Kidney epithelial cell (primary cell): ENCODE measurements at places on chromosomes 2 and 18. TPM values are rescaled to one million over a fixed set of nuclear protein-coding genes. Genes with fewer than 3 reads are reported as not detected.

DNA sequence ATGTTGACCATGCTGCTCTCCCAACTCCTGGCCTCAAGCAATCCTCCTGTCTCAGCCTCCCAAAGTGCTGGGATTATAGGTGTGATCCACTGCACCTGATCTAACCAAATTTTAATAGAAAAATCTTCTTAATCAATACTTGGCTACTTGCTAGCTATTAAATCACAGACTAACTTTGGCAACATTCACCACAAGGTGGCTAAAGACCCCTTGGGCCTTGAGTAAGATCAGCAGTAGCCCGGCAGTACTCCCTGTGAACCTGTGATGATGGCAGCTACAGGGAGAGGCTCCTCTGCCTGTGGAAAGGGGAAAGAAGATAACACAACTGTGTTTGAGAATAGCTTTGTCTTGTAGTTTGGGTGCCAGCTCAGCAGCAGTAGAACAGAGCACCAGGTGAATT lies 102.9 kb downstream of the SLC39A10 start:
- DNase-seq = no peak

GRCh38 chr18:73023975-73024374 lies 156.2 kb upstream of the NETO1 start:
- no peak for DNase-seq

DNA sequence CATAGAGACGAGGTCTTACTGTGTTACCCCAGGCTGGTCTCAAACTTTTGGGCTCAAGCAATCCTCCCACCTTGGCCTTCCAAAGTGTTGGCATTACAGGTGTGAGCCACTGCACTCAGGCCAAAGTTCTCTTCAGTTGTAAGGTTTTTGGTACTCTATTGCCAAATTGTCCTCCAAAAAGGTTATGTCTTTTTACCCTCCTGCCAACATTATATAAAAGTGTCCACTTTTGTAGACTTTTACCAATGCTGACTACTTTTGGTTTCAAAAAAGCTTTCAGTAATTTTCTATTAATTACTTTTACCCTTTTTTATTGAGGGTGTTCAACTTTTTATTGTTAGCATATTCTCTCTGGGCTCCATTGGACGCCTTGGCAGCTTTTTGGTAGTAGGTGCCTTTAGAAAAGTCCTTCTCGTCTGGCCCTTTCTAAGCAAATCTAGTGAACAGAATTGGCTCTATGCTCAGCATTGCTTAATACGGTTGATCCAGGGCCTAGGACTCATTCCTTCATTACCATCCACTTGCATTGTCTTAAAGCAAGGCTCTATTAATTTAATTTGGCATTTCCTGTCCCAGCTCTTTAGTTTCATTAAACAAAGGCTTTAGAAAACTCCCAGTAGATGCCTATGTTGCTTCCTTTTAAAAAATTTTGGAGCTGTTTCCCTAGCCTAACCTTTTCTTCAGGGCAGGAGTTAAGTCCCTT lies 16.7 kb upstream of the IL1A start:
- DNase-seq = no peak

DNA sequence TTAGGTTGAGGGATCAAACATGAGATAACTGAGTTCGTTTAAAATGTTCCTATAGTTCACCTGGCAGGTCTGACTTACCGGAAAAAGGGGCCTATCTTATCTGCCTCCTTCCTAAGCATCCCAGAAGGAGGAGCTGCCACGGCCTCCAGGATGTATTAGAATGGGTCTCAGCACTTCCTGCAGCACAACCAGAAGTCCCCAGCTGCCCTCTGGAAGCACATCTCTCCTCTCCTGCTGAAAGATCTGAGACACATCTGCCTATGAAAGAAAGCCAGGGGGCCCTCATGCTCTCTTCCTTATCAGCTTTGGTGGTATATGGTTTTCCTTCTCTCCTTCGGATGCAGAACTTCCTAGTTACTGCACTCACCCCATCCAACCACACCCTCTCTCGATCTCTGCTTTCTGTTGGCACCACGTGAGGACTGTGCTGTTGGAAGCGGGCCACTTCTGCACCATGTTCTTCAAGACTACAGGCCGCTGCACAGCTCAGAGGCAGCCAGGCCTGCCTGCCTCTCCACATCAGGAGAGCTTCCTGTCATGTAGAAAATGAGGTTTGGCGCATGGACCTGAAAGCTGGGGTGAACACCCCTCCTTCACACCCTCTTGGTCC lies 6.5 kb downstream of the IGFBP5 start:
- DNase-seq = no peak

DNA sequence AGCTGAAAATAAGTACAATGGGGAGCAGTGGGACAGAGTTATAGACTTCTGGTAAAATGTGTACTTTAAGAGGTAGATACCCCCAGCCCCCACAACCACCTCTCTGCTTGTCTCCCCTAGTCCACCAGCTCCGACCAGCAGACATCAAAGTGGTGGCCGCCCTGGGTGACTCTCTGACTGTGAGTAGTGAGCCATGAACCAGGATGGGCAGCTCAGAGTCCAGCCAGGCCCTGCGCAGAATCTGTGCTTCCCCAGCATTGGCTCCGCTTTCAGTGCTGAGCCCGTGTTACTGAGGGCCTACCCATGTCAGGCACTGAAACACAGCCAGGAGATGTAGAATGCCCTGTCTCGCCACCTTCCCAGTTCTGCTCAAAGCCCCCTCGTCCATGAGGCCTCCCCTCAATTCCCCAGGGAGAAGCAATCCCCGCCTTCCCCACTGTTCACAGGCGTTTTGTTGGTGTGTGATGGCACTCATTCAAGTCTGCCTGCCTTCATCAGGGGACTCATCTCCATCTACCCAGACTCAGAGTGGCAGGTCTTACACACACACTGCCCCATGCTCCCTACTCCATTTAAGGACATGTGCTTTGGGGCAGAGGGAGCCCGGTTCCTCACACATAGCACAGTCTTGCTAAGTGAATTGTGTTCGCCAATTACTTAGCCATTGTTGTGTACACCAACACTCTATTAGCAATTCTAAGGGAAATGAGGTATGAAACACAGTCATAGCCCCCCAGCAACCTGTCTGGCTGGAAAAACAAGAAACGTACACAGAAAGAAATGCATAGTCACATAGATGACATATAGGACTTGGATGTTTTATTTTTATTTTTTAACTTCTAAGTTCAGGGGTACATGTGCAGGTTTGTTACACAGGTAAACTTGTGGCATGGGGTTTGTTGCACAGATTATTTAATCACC lies 122.6 kb downstream of the PLB1 start:
- no peak for DNase-seq

DNA sequence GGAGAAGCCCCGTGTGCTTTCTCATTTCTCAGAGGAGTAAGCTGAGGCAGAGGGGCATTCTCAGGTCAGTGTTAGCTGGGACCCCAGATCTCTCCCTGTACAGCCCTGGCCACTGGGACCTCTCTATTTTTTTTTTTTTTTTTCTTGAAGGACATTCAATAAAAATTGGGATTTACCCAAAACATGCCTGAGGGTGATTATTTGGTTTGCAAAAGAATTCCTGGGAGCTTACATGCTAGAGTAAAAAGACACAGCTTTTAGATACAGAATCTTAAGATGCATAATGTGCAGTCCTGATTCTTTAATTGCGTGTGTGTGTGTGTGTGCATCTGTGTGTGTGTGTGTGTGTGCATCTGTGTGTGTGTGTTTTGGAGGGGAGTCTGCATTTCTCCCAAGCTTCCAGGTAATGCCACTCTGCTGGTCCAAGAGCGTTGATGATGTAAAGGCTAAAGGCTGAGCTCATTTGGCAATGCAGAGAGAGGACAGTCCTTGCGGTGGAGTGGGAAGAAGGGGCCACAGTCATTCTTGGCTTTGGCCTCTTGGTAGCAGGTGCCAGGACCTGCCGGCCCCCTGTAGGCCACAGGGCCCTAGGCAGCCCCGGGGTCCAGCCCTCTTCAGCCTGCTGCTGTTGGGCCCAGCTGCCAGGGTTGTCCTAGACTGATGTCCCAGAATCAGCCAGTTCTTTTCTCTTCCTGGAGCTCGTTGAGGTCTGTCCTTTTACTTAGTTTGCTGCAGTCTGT lies 74.1 kb upstream of the MCFD2 start:
- DNase-seq = no peak

DNA sequence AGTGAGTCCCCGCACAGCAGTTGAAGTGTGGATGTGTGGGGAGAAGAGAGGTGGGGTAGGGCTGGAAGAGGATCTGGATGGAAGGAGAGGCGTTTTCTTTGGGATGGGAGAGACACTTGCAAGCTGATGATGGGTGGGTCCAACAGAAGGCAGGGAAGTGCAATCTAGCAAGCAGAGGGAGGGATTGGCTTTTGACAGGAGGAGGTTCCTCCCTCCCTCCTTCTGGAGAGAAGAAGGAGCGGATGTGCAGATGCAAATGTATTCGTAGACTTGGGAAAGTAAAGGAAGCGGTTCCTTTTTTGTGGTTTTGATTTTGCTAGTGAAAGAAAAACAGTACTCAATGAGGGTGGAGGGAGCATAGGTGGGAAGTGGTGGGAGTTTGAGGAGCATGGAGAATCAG lies 48.9 kb downstream of the LAMA3 start:
- no peak for DNase-seq

GRCh38 chr18:55414475-55414874 lies 173.5 kb downstream of the TCF4 start:
- DNase-seq = no peak

DNA sequence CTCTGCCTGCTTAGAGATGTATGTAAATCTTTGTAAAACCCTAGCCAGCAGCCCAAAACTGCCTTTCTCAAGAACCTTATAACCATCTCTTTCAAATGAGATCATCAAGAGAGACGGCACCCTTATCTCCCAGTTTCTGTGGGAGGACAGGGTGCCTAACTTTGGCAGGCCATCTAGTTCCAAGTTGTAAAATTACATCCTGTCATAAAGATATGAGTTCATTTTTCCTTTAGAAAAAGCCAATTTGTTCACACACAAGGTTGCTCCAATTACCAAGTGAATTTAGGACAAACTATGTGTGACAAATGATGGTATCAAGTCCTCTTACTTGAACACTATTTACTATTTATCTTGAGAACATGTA lies 65.3 kb downstream of the MEMO1 start:
- DNase-seq = no peak

DNA sequence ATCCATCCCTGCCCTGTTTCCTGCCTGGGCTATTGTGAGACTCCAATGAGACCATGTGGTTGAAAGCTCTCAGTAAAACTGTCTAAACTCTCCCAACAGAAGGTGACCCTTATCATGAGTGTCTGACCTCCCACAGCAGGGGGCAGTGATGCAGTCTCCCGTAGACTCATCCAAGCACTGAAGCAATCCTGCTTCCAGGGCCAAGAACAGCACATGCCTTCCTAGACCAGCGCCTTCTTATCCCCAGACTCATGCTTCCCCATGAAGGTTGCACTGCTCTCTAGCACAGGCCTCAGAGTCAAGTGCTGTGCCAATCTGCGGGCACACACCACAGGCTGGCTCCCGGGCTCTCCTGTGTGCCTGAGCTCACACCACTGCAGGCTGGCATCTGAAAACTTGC lies 112.3 kb downstream of the TNS1 start:
- no peak for DNase-seq

DNA sequence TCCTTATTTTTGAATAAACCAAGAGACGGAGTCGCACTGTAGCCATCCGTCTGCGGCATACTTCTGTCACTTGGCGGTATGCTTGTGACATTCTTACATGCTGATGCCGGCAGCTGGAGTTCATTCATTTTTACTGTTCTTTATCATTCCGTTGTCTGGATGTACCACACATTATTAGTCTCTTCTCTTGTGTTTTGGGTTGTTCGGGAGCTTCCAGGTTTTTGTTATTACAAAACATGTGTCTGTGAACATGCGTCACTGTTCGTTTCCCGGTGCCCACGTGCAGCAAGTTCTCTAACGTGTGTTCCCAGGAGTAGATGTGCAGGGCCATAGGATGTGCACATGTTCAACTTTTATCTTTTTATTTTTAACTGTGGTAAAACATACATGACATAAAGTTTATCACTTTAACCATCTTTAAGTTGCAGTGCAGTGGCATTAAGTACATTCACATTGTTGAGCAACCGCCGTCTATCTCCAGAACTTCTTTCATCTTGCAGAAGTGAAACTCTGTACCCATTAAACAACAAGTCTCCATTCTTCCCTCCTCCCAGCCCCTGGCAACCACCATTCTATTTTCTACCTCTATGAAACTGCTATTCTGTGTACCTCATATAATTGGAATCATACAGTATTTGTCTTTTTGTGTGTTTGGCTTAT lies 40.1 kb downstream of the MTCL1 start:
- no peak for DNase-seq

DNA sequence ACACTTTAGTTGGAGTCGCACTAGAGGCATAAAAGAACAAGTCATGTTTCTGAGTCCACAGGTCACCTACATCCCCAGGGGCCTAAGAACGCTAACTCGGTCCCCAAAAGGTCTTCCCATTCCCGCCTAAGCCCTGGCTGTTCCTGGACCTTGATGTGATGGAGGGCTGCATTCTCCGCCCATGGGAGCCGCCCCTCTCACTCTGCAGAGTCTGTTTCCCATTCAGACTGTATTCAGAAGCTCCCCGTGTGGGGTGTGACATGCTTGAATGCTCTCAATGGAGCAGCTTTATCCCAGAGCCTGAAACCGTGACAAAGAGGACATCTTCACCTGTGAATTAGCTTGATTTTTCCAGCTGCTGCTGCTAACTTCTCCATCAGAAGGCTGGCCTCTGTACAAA lies 319.0 kb upstream of the KLHL29 start:
- DNase-seq = no peak

GRCh38 chr18:12574494-12575185 lies 83.3 kb downstream of the SPIRE1 start:
- no peak for DNase-seq

DNA sequence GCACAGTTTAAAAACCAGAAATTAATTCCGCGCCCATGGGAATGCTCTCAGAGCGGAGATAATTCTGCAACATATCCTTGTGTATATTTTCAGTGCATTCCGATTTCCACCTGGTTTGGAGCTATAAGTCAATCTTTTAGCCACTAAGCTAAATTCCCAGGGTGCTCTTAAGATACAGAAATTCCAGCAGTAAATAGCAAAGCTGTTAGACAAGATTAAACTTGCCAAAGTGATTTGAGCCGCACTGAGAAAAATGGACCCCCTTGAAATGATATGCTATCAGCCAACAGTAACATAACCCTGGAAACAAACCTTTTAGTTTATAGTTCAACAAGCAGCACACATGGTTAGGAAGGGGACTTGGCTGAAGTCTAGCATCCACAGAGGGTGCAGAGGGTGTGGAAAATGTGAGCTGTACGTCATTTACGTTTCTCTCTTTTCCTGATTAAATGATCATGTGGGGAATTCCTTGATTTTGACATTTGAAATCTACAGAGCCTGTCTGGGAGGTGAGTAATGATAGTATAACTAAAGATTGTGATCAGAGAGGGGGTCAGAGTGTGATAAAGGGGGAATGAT lies 99.8 kb upstream of the COPS8 start:
- no peak for DNase-seq

- no peak for DNase-seq
Observed at GRCh38 chr18:26863921-26864497, 1.5 kb downstream of the AQP4 start.

GRCh38 chr2:223692191-223692947 lies 90.2 kb upstream of the SCG2 start:
- DNase-seq = no peak

The CRYBA2 gene
- not detected in 2 replicates for total RNA-seq

The TSPYL6 gene
- not detected in 2 replicates for total RNA-seq

The RPL31 gene
- 1,225 and 1,472 TPM in 2 replicates for total RNA-seq

The RNF144A gene
- 23.5 and 32.7 TPM in 2 replicates for total RNA-seq

The IL1R1 gene
- total RNA-seq = 8.7 and 12.9 TPM in 2 replicates

The DAW1 gene
- total RNA-seq = not detected in 2 replicates

The PSME4 gene
- 39.5 and 44.3 TPM in 2 replicates for total RNA-seq

The CABYR gene
- 5.1 and 5.5 TPM in 2 replicates for total RNA-seq

The PARD6G gene
- 9.3 and 9.4 TPM in 2 replicates for total RNA-seq
